GM13977 (cell line): ENCODE measurements at places on chromosomes 6 and 20.
A peak's percentile ranks its signal among the peaks of the same experiment; 100 is the strongest.

GRCh38 chr6:117540670-117541069 is 58.2 kb downstream of the DCBLD1 start:
- DNase-seq: no peak

DNA sequence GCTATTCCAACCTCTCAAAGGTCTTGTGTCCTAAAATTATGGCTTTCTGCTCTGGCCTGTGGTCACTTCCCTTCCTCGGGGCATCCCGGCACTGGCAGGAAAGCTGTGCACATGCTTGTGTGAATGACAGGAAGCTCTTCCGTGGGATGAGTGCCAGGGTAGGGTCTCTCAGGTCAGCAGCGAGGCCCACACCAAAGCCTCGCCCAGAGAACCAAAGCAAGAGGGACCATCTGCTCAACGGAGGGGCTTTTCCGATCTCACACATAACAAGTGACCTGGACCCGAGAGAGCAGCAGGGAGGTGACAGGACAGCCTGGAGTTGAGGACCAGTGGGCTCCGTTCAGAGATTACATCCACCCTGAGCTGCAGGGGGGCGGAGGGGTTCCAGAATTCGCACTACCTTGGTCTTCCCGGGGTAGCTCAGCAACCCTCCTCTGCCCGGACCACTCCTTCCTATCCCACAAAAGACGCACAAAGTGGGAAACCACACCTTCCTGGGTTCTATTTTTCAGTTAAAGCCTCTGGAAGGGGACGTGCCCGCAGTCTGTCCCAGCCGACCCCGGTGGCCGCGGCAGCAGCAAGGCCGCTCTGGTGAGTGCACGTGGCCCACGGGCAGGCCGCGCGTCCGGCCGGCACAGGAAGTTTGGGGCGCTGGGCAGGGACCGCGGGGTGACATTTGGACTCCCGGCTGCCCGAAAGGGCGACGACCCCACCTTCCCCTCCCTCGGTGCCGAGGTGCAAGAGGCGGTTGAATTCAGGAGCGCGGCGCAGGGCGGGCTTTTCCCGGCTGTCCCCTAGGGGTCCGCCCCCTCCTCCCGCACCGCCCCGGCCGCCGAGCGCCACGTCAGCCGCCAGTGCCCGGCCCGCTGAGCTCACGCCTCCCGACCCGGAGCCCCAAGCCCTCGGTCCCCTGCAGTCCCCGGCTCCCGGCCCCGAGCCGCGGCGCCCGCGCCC is 988 bp downstream of the TXNDC5 start:
- DNase-seq: peak; percentile 76

DNA sequence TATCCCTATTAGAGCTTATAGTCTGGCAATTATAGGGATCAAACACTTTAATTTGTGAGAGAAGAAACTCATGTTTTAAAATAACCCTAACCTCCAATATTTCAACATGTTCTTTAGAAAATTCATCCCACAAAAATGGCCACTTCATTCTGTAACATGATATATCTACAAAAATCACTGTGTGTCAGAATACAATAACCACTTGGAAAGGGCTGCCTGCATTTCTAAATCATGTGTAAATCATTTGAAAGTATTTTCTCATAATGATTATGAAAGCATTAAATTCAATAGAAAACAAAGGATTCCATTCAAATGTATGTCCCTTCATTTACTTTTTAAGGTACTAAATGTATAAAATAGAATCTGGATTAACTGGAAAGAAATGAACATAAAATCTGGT is 101.4 kb upstream of the NHSL1 start:
- DNase-seq: no peak

- no peak for DNase-seq
Measured at GRCh38 chr6:170156448-170157375, 134.2 kb downstream of the DLL1 start.

DNA sequence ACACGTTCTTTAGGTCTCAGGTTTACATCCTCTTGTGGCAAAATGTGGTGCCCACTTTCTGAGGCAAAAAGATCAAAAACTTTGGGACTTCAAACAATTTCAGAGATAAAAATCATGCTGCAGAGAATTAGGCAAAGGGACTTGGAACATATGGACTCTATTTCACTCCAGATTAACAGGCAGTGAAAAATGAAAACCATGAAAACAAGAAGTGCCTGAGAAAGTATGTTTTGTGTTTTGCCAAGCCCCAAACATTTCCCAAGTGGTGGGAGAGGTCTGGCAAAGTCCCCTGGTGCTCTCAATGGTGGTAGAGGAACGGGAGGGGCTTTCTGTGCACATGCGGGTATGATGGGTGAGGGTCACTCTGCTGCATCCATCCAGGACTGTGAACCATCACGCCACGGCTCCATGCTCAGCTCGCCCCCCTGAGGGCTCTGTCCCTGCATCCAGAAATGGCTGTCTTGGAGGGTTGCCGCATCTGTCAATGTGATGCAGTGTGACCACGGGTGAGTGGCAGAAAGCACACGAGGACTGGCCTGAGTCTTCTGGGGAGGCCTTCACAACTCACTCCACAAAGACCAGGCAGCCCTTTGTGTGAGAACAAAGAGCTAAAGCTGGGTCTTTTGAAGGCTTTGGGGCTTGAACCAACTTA is 43.2 kb upstream of the TBC1D7 start:
- no peak for DNase-seq

DNA sequence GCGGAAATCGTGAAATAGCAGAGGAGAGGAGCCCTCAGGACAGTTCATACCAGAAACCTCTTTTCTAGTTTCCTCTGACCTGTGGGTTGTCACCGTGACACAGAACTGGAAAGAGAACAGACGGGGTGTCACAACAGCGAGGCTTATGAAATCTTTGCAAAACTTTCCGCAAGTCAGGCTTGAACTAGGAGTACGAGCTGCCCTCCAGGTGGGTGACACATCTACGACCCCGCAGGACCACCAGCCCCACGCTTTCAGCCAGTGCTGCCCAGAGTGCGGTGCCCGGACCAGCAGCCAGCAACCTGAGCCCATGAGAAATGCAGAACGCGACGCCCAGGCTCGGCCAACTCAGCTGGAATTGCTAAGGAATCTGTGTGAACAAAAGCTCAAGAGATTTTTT is 30.8 kb downstream of the WRNIP1 start:
- DNase-seq: no peak
